Daoy (cell line): ENCODE measurements at places on chromosomes 5 and 9. TPM values are rescaled to one million over a fixed set of nuclear protein-coding genes. Genes with fewer than 3 reads are reported as not detected.

- DNase-seq = peak; percentile 7
Observed at GRCh38 chr5:7540736-7541485, 145.0 kb downstream of the ADCY2 start.

DNA sequence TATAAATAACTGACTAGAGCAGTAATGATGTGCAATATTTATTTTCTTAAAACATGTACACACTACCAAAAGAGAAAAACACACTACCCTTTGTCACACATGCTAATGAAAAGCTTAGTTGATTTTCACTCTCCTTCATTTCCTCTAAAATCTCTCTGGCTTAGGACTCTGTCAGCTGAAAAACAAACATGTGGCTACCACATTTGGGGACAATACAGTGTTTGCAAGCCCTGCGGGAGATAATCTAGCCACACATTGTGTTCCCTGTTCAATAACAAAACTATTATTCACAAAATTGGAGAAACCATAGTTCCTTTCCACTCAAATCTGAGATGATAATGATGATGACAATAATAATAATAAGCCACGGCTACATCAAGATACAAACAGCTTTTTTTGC lies 3.5 kb upstream of the LOX start:
- no peak for DNase-seq

DNA sequence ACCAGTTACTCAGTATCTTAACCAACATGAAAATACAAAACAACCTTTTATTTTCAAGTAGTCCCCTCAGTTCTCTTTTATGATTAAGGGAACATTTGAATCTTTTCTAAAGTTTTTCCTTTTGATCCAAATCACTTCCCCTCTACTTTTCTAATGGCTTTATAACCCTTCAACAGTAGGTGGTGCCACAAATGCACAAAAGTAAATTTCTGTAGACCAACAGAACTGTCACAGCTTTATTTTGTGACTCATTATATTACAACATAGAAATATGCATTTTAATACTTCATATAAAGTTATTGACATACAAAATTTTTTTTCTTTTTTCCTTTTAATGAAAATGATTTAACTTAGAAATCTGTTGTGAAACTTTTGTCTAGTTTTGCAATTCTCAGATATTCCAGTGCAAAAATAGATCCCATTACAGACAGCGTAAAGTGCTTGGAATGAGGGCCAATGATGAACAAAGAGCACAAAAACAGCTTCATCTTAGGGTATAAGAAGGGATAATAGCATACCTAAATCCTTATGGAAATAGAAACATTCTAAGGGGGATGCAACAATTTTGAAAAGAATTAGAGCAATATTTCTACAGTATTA lies 17.0 kb downstream of the NIPSNAP3B start:
- peak; percentile 31 for DNase-seq

DNA sequence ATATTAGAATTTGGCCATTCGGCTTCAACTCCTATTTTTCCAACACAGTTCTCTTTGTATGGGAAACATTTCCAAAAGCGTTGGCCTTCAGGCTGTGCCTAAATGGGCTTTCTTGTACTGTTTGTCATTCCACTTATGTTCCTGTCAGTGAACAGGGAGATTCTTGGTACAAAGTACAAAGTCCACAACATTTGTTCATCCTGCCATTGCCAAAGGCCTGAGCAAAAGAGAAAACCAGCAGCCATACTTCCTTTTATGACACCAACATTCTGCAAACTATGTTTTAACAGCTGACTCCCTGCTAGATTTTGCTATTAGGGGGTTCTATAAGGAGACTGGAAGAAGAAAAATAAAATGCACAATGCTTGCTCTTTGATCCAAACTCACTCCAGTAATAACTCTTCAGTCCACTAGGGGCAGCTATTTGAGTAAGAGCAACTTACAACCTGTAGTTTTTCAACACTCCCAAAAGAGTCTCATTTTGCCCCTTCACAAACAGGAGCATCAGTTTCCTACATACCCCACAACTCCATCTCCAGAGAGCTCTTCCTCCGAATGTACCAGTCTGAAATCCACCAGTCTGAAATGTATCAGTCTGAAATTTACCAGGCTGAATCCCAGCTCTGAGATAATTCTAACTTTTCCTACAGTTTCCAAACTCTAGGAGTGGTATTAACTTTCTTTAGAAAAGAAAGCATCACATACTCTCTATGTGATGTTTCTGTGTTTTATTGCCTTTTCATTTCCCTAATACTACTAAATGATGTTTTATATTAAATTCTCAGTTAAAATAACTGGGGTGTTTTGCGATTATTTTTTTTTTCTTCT lies 693.8 kb downstream of the DNAH5 start:
- no peak for DNase-seq

DNA sequence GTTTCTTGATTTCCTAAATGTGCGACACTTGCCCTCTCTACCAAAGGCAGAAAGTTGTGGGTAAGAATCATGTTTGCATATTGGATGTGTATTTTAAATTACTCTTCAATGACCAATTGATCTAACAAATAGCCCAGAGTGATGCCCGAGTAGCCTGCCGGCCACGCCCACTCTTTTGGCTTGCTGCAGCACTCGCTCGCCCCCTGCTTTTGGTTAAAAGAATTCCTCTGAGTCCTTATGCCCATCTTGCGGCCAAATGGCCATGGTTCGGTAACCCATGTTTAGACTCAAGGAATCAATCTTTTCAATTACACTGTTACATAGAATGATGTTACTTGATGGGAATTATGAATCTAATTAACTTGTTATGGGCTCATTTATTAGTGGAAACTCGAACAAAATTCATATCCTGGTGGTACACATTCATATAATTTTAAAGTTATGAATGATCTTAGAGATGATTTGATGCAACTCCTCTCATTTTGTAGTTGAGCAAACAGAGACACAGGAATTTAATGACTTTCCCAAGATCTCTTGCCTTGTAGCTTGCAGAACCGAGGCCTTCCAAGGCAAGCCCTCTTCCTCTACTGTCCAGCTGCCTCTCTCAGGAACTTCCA lies 36.5 kb downstream of the PPIC start:
- DNase-seq = peak; percentile 80

DNA sequence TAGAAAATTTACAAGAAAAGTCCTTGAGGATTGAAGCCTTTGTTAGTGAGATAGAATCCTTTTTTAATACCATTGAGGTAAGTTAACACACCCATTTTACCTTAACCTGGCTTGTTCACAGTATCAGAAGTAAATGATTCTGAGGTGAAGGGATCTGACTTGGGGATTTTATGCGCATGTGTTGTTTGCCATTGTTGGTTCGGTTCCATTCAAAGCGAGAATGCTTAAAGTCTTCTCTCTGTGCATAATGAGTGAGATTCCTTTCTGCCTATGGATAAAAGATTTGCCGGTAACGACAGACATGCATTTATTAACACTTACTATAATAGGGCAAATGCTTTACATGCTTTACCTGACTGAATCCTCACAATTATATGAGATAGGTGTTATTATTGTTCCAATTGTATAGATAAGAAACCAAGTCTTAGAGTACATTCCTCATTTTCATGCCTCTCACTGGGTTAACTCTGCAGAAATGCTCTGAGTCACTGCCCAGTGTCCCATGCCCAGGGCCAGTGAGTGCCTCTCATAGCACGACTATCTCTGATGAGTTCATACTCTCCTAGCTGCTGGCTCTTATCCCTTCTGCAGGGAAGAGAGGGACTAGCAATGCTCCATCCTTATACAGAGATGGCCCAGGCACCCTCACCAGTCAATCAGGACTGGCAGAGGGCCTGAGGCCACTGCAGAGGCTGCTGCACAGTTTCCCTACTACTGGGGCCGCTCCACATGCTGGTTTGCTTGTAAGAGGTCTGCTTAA lies 54.4 kb downstream of the CMYA5 start:
- DNase-seq = no peak

DNA sequence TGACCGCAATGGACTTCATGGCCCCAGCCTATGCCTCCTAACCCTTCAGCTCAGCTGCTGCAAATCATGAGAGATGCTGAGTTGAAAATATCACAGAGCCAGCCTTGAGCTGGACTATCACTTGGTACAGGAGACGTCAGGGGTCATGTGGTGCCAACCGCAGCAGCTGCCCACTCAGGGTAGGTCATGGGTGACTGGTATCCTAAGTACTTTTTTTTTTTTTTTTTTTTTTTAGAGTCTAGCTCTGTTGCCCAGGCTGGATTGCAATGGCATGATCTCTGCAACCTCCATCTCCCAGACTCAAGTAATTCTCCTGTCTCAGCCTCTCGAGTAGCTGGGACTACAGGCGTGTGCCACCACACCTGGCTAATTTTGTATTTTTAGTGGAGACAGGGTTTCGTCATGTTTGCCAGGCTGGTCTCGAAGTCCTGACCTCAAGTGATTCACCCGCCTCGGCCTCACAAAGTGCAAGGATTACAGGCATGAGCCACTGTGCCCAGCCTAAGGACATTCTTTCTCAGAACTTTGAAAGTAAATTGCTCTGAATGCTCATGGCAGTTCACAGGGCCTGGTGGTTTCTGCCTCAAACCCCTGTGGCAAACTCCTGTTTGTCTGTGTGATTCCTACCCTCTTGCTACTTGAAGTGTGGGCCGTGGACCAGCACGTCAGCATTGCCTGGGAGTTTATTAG lies 21.3 kb downstream of the WWC1 start:
- no peak for DNase-seq

The CARD9 gene
- total RNA-seq = 0.36 and 1.1 TPM in 2 replicates

The GPRIN1 gene
- total RNA-seq = 12.3 and 13.6 TPM in 2 replicates

The FCN2 gene
- total RNA-seq = not detected in 2 replicates
